ENCODE measurements at places on chromosomes 4 and X.

DNA sequence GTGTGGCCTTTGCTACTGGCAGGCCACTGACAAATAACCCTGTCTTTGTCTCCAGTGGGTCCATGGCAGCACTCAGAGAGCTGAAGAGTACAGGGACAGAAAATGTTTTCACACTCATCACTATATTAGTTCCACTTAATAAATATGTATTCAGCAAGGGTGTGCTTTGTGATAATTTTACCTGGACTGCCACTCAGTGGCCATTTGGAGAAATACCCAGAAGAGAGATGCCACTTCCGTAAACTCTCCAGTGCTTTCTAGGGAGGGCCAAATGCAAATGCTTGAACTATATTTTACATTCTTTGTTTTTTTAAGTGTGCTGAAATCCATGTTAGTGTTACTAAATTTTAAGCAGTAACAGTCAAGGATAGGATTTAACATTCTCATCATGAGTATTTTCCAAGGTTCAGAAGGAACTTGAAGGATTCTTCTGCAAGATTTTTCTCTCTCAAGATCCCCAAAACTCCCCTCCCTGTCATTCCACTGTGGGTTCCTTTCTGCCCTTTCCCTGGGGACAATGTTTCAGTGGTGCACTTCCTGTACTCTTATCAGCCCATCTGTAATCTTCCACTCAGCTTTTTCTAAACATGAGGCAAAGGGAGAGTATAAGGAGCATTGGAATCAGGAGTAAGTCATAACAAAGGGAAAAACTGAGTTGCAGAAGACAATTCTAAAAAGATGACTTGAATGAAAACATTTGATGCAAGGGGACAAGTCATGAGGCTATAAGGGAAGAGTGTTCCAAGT lies 46.0 kb downstream of the TFDP3 start:
- DNase-seq = no peak

DNA sequence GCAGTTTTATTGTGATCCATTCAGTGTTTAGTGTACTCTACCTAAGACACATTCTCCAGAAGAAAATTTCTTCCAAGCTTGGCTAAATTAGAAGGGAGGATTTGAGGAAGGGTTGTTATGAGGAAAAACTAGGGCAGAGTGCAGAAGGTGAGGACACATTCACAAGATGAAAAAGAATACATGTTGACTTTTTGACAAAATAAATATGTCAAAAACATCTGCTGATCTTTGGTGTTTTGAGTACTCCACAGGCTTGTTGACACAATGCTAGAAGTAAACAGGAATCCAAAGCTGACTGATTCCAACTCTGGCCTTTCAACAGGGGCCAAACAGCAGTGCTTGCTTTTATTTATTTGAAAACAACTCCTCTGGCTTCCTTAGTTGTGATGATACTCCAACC lies 125.8 kb upstream of the SLC7A11 start:
- DNase-seq = no peak

- no peak for DNase-seq
Measured at GRCh38 chr4:176123710-176124407, 58.2 kb downstream of the WDR17 start.

- no peak for DNase-seq
Measured at GRCh38 chr4:33998291-33998690, 2246.0 kb downstream of the ARAP2 start.

DNA sequence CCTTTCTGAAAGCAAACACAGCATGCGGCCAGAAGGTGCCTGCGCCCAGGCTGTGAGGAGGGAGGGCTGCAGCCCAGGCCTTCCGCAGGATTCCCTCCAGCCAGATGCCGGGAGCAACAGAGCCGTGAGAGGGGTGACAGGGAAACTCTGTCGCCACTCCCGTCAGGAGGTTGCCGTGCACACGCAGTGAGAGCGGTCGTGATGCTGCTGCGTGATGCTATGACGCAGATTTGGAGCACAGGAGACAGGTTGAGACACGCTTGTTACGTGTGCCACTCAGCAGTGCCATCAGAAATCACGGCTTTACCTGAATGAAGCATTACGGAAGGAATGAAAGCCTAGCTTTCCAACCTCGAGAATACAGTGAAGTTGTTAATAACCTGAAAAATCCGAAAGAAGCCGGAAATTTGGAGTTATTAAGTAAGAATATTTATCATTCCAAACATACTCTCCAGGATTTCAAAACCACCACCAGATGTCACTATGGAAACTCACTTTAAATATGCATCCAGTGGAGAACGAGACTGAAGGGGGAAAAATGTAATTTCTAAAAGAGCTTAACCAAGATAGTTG lies 54.4 kb downstream of the FAT1 start:
- DNase-seq = no peak

GRCh38 chr4:183330841-183331240 lies 8.6 kb upstream of the CLDN24 start:
- DNase-seq = no peak
